ENCODE measurements at places on chromosomes 3 and 15.

DNA sequence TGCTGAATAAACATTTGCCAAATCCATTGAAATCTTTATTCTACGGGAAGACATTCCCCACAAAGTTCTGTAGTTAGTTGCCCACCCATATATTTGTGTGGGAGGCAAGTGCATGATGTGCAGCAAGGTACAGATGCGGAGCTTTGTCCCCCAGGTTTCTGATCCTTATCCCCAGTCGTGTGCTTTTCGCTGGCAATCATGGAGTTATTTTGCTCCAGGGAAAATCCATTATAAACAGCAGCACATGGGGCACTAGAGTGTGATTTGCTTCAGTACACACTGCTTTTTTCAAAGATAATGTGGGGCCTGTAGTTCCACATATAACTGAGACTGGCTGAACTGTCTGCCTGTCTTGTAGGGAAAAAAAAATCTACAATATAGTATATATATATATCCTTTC lies 132.1 kb downstream of the FEZF2 start:
- DNase-seq: peak; percentile 21

DNA sequence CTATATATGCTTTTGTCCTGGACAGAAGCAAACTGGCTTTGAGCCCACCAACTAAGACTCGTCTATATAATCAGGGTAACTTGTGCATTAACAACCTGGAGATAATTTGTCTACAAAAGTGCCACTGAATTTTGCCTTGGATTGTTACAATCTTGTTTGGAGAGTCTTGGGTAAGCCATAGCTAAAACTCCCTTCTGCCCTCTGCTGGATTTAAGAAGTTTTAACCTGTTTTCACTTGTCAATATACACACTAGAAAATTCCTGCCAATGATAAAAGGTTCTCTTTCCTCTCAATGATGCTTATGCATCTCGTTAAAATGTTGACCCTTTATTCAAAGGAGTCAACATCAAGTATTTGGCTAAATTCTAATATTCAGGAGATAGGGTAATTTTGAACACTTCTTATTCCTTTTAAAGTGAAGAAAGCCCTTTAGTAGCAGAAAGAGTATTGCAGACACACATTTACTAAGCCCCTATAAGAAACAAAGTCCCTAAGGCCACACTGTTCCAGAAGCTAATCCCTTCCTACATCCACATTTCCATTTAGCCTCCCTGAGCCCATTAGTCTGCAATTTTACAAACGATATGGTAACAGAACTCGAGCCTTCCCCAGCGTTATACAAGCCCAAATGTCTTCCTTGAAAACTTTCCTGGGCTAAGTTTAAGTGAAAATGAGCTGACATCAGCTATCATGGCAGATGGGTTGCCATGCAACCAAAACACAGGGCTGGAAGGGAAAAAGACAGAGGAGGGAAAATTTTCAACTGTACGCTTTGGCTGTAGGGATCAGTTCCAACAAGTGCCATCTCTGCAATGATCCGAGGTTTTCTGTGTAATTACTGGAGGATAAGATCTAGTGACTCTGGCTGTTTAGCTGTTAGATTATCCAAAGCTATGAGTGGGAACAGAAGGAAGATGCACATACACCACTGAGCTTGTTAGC lies 75.9 kb upstream of the FGF12 start:
- no peak for DNase-seq

- DNase-seq: no peak
Observed at GRCh38 chr15:28881600-28881999, 4.2 kb upstream of the APBA2 start.

- no peak for DNase-seq
Observed at GRCh38 chr3:94291686-94292085, 228.8 kb downstream of the NSUN3 start.

DNA sequence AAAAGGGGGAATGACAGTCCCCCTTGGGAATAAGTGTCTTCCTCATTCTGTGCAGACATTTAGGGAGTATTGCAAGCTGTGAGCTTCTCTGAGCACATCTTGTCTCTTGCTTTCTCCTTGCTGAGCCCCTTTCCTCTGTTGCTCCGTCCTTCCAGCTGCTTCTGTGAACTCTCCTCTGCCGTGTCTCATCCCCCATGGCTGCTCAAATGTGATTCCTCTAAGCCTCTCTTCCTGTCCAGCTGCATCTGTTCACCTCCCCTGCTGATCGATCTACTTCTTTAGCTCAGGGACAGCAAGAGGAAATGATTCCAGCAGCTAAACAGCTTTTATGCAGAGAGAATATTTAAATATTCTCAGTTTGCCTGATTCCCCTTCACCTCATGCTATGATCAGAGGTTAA lies 328.0 kb upstream of the DNAJC19 start:
- DNase-seq: no peak

- no peak for DNase-seq
Observed at GRCh38 chr15:74184582-74185091, 11.1 kb downstream of the ISLR start.

DNA sequence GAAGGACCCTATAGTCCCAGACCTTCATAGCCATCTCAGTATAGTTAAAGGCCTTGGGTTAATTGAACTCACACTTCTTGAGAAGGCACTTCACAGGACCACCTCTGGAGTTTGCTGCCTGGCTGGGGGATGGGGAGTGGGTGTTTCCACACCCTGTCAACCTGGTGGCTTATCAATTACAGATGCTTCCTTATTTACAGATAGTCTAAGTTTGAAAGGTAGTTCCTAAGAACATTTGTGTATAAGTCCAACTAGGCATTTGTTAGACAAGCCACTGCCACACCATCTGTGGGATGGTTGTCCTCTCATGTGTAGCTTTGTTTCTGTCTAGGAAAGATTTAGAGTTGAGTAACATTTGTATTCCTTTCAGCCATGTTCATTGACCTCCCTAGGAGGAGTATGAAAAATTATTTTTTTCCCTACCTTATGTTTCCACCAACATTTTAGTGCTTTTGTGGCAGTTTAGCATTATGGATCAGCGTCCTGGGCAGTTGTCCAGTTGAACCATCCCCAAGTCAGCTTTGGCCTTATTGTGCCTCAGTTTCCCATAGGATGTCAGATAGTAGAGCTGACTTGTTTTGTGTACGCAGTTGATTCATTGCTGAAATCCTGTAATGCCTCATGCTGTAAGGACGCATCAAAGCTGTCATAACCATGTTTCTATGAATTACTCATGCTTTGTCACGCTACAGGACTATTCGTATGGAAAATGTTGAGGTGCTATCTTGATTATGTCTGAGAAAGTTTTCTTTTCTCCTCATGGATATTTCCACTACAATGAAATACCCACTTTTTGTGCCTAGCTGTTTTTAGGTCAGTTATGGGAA lies 21.2 kb upstream of the SIAH2 start:
- DNase-seq: no peak

DNA sequence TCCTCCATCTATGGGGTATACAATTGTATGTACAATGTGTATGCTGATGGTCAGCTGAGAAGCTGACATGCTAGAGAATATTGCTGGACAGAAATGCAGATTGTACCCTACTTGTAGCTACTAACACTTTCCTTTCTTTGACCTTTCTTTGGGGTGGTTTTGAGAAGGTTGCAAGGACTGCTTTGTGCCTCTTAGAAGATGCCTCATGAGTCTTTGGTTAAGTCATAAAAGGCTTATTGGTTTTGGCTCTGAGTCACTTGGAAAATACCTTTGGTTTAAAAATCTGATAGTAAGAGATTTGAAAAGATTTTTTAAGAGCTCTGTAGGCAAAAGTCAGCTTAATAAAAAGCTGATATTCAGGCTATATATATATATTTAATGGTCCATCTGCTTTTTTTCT lies 71.5 kb downstream of the ZMAT3 start:
- no peak for DNase-seq

DNA sequence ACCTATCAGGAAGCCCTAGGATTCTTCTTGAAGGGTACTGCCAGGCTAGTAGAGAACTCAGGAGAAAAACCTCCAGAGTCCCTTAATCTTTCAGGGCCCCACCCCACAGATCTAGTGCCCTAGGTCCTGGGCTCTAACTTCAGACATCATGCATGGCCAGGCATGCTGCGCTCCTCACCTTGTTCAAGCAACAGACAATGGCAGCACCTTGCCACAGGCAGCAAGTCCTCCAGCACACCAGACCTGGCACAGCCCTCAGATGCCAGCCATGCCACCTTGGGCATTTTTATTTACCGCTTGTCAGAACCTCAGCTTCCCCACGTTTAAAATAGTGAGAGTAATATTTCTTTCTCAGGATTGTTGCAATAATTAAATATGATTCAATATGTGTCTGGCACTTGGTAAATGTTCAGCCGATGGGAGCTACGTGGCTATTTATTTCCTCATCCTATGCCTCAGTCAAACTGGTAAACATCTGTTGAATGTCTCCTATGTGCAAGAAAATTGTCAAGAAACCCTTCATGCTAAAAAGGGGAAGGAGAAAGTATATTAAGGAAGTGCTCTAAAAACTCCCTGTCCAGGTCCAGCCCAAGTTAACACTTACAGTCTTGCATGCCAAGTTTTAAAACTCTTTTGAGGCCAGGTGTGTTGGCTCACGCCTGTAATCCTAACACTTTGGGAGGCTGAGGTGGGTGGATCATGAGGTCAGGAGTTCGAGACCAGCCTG lies 14.5 kb upstream of the CCR1 start:
- DNase-seq: no peak

DNA sequence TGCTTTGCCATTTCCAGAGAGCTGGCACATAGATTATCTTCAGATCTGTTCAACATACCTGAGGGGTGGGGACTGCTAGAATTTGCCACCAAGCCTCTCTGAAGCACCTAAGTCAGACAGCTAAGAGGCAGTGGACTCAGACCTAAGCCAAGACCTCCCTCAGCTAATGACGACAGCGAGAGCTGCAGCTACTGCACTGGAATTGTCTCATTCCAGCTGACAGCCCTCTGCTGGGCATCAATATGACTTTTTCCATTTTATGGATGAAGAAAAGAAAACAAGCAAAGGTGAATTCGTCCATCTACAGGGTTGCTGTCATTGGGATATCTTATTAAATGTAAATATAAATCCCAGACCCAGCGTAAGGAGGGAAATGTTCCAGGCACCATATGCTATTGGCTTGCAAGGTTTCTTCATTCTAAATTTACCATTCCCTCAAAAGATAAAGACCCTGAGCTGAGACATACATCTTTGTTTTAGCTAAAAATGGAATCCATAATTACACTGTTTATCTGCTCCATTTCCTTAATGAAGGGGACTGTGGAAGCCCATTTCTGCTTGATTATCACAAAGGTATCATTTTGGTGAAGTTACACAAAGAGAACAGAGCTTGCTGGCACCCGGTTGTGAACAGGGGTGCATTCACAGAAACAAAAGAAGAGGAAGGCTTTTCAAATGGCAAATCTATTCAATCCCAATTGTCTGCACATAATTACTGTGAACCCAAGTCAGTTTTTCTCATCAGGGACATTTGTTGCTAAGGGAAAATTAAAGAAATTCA lies 85.5 kb upstream of the LRTM1 start:
- no peak for DNase-seq

DNA sequence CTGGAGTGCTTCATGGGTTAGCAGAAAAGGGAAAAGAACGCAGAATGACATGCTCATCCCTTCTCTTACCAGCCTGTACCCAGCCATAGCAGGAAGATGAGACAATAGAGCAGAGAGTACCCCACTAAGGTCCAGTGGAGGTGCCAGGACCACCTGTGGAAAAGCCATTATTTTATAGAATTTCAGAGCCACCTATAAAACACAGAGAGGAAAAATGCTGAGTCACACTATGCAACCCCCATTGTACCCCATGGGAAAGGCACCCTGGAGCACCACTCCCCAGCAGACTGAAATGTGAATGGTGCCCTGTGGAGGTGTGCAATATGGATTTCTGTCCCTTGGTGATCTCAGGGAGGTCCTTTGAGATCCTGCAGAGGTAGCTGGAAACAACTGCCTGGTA lies 97.2 kb downstream of the HES1 start:
- DNase-seq: no peak

- DNase-seq: no peak
Observed at GRCh38 chr3:177607589-177607988, 410.3 kb upstream of the TBL1XR1 start.

DNA sequence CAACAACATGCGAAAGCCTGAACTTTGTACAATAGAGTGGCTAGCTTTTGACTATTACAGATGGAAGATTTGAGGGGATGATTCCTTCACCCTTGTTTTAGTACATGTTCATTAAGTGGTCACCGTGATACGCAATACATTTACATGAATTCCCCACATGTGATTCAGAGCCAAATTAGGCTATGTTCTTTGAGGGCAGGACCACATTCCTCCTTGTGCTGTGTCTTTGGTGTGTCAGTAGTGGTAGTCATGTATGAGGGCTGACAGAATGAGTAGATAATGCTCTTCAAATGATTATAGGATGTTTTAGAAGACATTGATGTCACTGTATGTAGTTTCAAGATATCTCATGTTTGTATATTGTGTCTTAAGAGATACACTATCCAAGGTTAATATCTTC lies 12.1 kb downstream of the PTPRG start:
- no peak for DNase-seq

- peak; percentile 71 for DNase-seq
Observed at GRCh38 chr3:142618917-142619461, 22.8 kb downstream of the PLS1 start.

DNA sequence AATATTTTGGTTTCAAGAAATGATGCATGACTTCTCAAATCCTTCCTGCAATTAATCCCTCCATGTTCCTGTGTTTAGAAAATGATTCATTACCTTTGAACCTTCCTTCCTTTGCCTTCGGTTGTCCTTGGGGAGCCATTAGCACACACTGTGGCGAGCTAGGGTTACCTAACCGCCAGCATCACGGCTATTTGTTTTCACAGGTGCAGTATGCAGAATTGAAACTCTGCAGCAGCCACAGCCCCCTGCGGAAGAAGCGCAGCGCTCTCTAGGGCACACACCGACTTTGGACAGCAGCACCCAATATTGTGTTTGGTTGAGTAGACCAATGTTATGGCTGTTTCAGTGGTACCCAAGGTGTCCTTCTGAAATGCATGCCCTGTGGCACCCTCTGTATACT lies 247.4 kb downstream of the MCTP2 start:
- DNase-seq: peak; percentile 42

DNA sequence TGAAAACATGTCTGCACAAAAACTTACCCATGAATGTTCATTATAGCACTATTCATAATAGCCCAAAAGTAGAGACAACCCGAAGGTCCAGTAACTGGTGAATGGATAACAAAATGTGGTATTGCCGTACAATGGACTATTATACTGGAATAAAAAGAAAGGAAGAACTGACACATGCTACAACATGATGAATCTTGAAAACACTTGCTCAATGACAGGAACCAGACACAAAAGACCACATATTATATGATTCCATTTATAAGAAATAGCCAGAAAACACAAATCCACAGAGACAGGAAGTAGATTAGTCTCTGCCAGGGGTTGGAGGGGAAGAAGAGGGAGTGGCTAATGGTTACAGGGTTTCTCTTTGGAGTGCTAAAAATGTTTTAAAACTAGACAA lies 18.3 kb downstream of the SHC4 start:
- no peak for DNase-seq

GRCh38 chr3:125643172-125643571 lies 47.9 kb upstream of the OSBPL11 start:
- DNase-seq: no peak

GRCh38 chr15:75232826-75233503 lies 25.2 kb upstream of the GOLGA6C start:
- DNase-seq: no peak

DNA sequence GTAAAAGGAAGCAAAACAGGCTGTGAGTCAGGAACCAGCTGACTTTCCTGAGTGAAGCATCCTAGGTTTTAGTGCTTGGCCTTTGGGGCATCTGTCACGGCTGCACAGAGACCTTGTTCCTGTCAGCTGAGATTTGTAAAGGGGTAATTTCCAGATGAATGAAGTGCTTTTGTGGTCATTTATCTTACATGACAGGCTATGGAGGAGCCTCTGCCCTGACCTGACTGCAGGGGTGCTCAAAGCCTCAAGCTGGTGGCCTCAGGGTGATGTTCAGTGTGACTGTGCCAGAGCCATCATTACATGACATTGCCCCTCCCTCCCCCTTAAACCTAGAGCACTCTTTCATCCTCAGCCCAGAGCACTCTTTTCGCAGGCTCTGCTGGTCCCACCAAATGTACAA lies 132.5 kb downstream of the ARNT2 start:
- no peak for DNase-seq
